Retinal pigment epithelial cell (primary cell): ENCODE measurements at places on chromosomes 3 and 15.

- DNase-seq, result no peak
These were observed 52.5 kb upstream of the ATP2B2 start for GRCh38 chr3:10557781-10558373.

DNA sequence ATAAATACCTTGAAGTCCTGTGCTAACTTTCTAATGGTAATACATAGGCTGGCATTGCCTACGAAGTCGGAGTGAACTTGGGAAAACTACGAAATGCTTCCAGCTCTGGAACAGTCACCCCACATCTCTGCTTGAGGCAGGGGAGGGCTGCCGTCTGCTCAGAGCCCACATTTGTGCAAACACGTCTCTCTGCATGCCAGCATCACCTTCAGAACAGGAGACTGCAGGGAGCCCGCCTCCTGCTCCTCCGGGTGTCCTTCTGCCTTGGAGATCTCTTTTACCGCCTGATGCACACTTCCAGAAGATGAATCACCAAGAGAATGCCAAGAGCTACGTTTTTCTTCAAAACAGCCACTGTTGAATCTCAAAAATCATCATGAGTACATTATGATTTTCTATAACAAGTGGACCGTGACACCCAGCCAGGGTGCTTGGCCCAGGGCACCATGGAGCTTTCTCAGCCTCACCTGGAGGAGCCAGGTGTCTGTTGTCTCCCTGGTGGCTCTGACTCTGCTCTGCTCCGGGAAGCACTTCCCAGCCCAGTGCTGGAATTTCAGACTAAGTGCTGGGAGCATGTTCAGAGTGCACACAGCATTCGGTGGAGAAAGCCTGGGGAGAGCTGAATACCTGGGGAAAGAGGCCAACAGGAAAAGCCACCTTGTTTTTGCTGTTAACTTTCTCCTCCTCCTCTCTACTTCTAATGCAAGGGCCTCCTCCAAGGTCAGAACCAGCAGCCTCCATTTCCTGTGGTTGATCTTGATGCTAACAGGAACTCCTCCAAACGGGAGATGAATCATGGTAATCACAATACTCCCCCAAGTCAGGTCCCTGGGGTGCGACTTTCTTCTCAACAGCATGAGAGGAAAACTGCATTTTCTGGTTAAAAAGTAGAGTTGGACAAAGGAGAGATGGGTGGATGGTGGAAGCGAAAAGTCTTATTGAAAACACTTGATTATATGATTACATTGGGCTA is 467.7 kb downstream of the GABRG3 start:
- DNase-seq, result no peak

DNA sequence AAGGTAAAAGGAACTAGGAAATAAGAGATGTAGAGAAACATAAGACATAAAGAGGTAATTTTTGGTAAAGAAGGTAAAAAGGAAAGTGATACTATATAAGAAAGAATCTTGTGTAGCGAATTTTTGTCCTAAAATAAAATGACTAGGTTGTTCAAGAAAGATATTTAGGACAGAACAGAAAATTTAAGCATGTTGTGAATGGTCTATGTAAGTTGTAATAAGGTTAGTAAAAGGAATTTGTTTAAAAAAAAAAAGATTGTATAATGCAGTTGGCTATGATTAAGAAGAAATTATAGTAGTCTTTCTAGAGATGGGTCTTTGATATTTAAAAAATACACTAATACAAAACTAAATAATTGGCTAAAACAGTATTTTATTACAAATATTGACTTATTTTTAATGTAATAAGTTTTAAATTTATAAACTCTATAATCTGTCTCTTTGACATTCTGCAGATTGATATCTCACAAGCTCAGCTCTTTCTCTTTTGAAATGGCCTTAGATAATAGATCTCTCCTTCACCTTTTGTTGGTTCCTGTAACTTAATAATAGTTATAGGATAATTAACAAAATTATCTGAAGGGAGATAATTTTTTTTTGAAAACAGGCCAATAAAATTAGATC is 3.7 kb upstream of the SLC41A3 start:
- DNase-seq, result no peak

GRCh38 chr3:112774293-112774926 is 72.3 kb downstream of the CD200R1L start:
- DNase-seq, result no peak

- DNase-seq, result no peak
These were observed 139.0 kb downstream of the FAM43A start for GRCh38 chr3:194824701-194825111.

DNA sequence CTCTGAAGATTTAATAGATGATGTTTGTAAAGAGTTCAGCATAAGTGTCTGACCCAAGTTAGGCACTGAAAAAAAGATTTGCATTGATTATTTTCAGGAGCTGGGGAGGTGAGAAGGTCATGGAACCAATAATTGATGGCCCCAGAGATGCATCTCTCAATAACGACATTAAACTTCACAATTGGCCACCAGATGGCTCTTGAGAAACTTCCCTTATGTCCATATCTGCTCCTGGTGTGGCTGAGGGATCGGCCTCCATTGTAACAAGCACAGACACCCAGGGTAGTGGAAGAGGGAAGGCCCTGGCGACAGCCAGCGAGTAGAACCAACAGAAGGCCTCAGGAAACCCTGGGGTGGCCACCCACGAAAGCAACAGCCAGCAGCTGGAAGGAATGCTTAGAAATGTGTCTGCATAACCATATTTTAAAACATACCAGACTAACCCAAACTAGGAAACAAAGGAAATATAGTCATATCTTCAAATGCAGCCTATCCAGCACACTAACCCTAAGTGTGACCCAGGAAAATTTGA is 536.7 kb downstream of the SOX2 start:
- DNase-seq, result no peak

DNA sequence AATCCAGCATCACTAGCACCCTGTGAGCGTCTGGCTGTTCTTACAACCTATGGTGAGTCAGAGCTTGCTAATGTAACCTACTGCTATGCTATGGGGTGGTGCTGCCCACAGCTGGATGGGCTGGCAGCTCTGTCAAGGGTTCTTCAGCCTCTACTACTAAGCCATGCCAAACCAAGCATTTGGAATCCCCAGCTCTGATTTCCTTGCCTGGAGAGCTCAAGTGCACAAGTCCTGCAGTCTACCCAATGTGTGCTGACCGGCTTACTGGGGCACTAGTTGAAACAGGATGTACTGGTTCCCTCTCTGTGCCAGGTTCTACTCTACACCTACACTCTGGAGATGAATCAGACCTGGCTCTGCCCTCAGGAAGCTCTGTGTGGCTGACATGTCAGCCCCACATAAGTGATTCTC is 4.2 kb downstream of the TEX264 start:
- DNase-seq, result peak; percentile 18

GRCh38 chr3:13208706-13209633 is 135.7 kb upstream of the IQSEC1 start:
- DNase-seq, result no peak

DNA sequence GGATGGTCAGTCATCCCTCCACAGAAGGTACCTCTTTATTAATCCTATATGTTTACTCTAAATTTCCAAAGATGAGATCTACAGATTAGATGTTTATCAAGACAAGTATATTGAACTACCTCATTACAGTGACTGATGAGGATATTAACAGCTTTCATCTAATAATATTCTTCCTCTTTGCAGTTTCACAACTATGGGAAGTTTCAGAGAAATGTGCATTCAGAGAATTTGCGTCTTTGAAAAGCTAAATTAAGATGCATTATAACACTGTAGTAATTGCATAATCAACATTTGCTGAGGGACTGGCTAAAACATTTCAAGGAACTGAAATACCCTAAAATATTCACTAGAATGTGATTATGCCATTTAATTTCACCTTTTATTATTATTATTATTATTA is 46.7 kb downstream of the MCF2L2 start:
- DNase-seq, result no peak

DNA sequence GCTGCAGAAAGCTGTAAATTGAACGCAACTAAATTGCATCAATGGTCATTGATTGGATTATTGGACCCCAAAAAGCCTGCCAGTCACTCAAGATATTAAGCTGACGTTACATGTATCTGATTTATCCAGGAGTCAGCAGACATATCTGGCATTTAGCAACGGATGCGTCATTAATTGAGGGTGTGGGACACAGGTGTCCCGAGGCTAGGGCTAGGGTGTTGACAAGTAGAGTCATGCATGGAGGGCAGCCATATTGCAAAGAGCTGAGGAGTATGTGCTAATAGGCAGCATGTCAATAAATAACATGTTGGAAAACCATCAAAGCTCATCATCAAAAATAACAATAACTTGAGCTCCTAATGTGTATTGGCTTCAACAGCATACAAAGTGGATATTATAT is 234.5 kb upstream of the GOLGA6L4 start:
- no peak for DNase-seq

DNA sequence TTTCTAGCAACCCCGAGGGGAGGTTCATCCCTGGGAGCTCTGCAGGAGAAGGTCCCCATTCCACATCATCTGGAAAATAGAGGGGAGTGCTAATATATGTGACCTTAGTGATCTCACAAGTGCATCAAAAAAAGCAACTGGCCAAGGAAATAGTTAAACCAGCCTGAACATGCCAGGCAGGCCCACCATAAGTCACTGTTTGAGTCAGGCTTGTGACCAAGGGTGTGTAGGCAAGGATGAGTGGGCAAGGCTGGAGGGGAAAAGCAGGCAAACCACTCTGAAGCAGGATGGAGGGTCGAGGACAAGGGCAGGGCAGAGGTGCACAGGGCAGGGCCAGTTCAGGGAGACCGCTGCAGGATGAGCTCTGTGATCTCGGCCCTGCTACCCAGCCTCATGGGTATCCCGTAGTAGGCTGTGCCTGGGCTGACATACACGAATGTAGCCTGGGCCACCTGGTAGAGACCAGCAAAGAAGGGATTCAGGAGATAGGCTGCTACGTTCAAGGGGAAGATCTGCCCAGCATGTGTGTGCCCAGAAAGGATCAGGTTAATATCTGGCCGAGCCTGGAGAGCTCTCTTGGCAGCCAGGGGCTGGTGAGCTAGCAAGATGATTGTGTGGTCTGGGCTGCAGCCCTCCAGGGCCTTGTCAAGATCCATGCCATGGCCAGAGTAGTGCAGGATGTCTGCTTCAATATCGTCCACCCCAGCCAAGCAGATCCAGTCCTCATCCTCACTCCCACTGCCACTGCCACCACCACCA is 4.3 kb downstream of the GLB1 start:
- DNase-seq, result no peak

DNA sequence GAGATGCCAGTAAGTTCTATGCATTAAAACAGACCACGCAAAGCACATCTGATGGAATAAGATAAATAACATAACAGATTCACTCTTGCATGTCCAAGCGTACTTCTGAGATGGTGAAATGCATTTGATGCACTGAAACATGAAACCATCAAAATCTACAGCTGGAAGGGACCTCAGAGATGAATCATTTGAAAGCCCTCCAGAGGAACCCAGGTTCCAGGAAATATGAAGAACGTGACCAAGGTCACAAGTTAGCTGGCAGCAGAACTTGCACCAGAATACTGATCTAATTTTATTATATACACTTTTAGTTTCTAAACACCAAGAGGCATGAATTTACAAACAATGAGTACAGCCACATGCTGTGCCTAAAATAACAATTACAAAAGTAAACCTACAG is 957.1 kb downstream of the FHIT start:
- DNase-seq, result no peak

DNA sequence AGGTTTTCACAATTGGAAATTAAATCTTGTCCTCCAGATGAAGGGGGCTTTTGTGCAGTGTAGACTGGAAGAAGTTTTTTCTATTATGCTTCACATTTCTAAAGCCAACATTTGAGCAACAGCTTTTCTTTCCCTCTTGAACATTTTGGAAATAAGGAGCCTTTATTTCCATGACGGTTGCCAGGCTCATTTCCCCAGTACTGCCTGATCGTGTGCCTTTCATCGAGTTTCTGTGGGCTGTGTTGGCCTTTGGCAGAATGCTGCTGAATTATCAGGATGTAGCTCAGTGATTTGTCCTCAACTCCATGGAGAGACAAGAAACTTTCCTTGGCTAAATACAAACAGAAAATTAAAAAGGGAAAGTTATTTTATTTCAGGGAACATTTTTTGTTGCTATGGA is 314.8 kb upstream of the LRRC3B start:
- no peak for DNase-seq

DNA sequence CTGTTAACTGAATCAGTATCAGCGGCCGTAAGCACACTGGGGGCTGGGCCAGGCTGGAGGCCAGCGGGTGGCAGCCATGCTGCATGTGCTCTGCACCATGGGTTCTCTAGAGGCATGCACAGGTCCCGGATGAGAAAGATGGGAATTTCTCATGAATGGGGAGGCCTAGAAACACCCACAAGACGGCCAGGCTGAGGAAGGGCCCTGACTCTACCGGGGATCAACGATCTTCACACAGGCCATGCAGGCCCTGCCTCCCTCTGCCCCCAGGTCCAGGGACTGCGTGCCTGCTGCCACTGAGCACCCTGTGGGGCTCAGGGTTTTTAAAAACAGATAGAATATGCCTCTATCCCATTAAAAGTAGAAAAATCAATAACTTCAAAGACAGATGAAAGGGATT is 32.7 kb downstream of the SLC41A3 start:
- DNase-seq, result no peak

DNA sequence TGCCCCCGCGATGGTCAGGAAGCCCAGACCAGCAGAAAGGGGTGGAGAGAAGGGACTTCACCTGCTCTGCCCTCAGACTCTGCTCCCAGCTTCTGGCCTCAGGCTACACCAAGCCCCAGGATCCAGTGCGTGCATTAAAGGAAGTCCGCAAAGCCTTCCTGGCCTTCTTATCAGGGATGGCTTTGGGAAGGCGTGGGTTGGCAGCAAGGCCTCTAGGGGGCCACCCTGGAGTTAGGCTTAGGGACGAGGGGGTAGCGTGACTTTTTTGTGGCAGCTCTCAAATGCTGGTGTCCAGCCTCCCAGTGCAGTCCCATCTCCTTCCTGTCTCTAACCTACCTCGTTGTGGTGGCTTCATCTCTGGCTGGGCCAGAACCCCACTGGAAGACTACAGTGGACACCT is 18.9 kb upstream of the RPL29 start:
- no peak for DNase-seq

GRCh38 chr15:31930967-31931366 is 99.3 kb upstream of the CHRNA7 start:
- no peak for DNase-seq

DNA sequence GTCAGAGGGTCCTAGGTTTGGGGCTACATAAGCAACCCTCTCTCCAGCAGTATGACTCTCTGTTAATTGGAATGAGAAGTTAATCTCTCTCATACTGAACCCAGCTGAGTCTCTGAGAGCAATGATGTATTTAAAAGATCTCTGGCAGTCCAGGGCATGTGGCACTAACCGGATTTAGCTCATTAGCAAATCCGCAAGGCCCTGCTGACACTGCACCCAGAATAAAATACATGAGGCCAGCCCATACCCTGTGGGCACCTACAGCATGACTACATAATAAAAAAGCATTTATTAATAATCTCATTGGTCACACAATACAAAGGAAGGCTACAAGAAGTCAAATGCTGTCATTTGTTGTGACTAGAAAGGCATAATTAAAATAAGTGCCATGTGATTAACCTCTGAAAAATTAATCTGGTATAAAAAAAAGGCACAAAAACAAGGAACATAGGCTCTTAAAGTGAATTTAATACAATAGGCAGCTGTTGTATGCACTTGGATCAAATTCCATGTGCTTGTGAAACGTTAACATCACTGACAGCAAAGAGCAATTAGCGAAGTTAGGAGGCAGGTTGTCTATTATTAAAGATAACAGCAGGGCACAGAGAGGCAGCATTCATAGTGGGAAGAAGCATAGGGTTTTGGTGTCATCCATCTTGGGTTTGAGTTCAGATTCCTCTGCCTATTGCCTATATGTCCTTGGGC is 381.2 kb downstream of the WDR72 start:
- peak; percentile 13 for DNase-seq
